Omental fat pad (tissue), 4 donors: ENCODE measurements at places on chromosomes 3 and 15. TPM values are rescaled to one million over a fixed set of nuclear protein-coding genes. Genes with fewer than 3 reads are reported as not detected.

DNA sequence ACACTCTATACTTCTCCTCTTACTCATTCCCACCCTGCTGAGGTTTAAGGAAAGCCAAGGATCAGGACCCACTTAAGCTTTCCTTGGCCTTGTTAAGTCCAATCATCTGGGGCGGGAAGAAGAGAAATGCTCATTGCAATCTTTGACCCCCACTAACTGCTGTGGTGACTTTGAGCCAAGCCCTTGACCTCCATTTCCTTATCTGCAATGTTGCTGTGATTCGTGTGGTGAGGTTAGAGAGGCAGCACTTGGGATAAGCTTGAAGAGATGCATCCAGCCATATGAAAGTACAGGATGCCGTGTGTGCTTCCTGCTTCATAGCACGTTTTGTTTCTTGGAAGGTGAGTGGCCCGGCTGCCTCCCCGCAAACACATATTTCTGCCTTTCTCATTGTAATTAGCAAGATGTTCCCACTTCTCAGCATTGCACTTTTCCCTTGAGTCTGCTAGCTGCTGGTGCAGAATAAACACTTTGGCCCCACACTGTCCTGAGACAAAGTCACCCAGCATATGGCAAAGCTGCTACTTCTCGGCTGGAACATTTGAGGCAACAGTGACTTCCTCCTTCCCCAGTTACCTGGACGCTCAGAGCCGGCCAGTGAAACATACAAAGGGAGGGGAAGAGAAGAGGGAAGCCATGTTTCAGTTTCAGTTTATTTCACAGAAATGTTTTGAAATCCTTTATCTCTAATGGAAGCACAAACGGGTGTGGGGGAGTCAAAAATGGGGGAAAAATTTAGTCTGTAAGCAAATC is 10.5 kb upstream of the NUDT16 start:
- DNase-seq: no peak

- DNase-seq: no peak
Measured at GRCh38 chr3:179677884-179678283, 25.0 kb downstream of the USP13 start.

DNA sequence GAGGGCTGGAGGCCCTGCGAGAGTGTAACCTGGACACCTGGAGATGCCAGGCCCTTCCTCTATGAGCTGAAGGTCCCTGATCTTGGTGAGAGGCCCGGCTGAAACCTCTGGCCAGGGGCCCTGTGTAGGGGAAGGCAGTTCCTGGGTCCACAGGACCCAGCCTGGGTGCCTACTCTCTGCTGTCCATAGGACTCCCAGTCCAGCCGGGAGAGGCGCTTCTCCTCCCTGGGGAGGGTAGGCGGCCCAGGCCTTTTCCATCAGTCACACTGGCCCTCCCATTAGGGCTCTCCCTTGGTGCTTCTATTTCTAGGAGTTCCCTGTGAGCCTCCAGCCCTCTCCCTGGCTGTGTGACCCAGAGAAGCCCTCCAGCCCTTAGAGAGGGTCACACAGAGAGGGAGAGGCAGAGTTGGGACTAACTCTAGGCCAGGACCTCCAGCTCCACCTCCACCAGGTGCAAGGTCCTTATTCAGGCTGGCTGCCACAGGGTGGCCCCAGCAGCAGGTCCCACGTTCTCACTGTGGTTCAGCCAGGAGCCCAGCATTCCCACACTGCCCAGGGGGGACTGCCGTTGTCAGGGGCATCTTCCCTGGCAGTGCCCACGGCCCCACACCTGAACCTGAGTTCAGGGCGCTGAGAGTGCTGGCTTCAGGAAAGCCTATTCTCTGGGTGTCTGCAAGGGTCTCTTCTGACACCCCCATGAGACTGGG is 146.8 kb downstream of the SMAD6 start:
- DNase-seq: no peak

GRCh38 chr15:69457304-69458280 is 5.0 kb downstream of the RPLP1 start:
- no peak for DNase-seq

- no peak for DNase-seq
Measured at GRCh38 chr3:122563717-122564025, 429 bp downstream of the PARP9 start.

DNA sequence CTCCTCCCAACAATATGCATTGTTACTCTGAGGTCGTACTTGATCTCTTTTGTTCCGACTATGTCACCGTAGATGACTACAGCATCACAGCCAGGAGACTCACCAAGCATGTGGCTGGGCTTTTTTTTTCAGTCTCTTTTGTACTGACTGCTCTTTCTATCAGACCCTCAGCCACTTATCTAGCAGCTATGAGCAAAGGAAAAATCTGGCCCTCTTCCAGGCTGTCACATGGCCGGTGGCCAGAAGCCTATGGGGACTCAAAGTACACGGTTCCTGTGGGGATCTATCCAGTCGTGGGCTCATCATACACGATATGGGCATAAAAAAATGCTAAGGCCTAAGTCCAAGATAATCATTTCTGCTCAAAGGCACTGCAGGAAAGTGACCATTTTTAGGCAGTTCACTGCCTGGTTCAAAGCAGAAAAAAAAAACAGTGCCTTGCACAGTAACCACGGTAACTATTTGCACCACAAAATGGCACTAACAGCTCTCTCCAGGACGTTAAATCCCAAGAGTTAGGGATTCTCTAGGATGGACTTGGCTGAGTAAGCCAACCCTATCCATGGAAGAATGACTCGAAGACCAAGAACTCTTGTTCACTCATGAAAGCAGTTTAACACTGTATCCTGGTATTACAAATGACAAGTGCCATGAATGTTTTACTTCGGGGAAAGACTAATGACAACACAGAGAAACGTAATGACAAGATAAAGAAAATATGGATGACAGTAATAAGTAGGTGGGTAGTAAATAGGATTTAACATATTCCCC is 50.3 kb downstream of the SHQ1 start:
- no peak for DNase-seq

DNA sequence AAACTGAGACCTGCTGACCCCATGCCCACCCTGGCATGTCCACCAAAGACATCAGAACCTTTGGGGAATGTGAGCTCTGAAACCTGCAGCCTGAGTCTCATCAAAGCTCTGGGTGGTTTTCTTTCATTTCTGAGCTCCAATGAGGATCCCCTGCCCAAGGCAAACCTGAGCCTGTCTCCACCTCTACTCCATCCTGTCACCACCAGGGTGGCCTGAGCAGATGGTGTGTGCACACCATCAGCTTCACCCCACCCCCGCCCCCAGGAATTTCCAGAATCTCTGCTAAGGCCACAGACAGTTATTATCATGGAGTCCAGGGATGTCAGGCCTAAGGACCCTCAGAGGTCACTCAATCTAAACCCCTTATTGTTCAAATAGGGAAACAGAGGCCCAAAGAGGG is 1.3 kb downstream of the XIRP1 start:
- no peak for DNase-seq

DNA sequence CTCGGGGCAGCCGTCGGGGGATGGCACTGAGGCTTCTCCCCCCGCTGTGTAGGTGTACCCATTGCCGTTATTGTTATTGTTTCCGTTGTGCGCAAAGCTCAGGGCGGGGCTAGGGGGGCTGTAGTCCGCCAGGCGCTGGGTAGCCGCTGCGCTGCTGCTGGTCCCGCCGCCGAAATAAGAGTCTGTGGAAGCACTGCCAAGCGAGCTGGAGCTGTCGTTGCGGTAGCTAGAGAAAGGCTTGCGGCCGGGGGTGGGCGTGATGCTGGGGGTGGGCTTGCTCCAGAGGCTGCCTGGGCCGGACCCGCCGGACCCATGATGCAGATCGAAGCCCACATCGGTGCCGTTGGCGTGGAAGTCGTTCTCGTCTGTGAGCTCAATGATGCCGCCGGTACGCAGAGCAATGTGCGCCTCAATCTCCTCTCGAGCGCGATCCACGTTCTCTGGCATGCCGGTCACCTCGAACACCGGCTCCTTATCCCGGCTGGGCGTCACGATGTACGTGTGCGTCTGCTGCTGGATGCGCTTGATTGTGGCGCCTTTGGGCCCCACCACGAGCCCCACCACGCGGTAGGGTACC is 1.9 kb downstream of the MEX3B start:
- DNase-seq: no peak

DNA sequence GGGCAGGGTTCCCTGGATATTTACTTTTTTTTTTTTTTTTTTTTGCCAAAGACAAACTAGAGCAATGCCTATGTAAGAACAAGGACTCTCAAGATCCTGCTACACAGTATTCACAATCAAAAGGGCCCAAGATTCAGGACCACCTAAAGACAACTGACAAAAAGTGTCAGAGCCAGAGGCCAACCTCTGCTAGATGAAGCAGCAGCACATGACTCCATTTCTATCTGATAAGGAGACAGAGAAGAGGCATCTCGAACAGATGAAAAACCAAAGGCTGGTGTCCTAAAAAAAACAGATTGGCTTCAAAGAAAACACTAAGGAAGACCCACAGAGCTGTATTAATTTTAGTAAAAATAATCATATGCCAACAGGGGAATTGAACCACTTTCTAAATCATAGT is 20.0 kb downstream of the CMTM6 start:
- DNase-seq: no peak

DNA sequence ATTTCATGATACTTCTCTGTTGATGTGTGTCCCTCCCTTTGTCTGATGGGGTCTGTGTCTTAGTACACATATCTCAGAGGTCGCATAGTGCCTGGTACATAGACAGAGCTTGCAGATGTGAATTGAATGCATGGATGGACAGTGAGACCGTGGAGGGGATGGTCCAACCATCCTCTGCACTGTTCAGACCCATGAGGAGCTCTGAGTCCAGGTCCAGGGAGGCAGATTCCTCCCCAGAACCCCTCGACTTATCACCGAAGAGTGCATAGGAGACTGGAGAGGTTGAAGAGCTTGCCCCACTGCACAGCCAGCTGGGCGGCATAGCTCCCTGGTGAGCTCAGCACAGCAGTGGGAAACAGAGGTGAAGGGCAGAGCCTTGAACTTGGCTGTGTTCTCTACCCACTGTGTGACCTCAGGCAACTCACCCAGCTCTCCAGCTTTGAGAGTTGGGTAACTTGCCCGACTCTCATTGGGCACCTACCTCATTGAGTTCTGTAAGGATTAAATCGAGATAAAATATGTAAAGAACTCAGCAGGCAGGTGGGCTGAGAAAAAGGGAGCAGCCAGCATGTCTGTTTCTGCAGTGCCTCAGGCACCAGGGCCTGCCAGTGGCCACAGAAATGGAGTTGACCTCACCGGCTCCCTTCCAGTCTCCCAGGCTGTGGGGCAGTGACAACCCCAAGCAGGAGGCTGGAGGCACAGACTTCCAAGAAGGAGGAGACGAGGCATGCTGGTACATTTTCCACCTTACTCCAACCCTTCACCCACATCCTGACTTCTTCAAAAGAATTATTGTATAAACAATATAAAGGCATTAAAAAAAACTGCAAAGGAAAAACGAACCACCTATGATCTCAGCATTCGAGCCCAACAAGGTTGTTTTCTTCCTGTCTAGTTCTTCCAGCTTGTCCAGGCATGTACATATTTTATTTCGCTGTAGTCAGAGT is 54.1 kb upstream of the TFRC start:
- DNase-seq: no peak

- no peak for DNase-seq
Measured at GRCh38 chr3:43958973-43959372, 268.2 kb downstream of the ABHD5 start.

Gene PARP9
- total RNA-seq: 21.3 TPM

Gene ARHGAP11A
- total RNA-seq: 2.4 TPM

Gene GP5
- 0.96 TPM for total RNA-seq

Gene ULK4
- 16.5 TPM for total RNA-seq

Gene SCAANT1
- total RNA-seq: not detected

Gene NECTIN3
- 29.6 TPM for total RNA-seq

Gene IMP3
- total RNA-seq: 172 TPM

Gene KNL1
- total RNA-seq: 0.19 TPM

Gene AGBL1
- total RNA-seq: not detected

Gene PIERCE2
- total RNA-seq: 2.2 TPM
